K562 (cell line): ENCODE measurements at places on chromosomes 5 and 9.

GRCh38 chr5:125042261-125042890 is 295.9 kb upstream of the ZNF608 start:
- no peak for DNase-seq
- no peak overlapping the region for H3K27ac ChIP-seq
- H3K4me1 ChIP-seq, result no peaks in the 10 kb centered on the region

GRCh38 chr5:8788246-8788645 is 757.6 kb downstream of the SEMA5A start:
- no peaks in the 10 kb centered on the region for H3K27me3 ChIP-seq
- no peaks in the 10 kb centered on the region for H3K4me1 ChIP-seq
- DNase-seq, result no peak
- no peaks in the 10 kb centered on the region for H3K36me3 ChIP-seq

DNA sequence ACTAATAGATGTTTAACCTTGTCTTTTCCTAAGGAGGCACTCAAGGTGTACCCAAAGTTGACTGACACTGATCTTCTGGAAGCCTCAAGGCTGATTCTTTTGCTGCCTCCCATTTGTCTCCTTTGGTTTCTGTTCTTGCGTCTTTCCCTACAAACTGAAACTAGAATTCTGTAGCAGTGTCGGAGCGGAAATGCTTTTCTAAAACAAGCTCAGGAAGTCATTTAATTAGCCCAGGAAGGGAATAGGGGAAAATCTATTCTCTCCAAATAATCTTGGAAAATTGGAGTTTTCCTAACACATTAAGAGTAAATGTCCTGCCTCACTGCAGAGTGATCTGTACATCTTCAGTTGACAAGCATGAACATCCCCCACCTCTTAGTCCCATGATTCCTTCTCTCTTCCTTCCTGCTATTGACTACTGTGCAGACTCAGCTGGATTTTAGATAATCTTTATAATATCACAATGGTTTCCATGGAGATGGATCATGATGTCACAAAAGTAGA is 182.7 kb downstream of the NR3C1 start:
- no peaks in the 10 kb centered on the region for H3K36me3 ChIP-seq
- H3K27ac ChIP-seq, result no peak overlapping the region
- DNase-seq, result no peak
- no peak overlapping the region for H3K4me3 ChIP-seq
- H3K27me3 ChIP-seq, result no peaks in the 10 kb centered on the region

GRCh38 chr9:68705531-68706362 is 707 bp downstream of the PIP5K1B start:
- peaks cover 23% of the 10 kb centered on the region for H3K4me1 ChIP-seq
- no peaks in the 10 kb centered on the region for H3K36me3 ChIP-seq
- peak overlapping the region; percentile 75 for H3K4me3 ChIP-seq
- H3K27me3 ChIP-seq, result no peaks in the 10 kb centered on the region
